ENCODE measurements at places on chromosomes 11 and 22.

DNA sequence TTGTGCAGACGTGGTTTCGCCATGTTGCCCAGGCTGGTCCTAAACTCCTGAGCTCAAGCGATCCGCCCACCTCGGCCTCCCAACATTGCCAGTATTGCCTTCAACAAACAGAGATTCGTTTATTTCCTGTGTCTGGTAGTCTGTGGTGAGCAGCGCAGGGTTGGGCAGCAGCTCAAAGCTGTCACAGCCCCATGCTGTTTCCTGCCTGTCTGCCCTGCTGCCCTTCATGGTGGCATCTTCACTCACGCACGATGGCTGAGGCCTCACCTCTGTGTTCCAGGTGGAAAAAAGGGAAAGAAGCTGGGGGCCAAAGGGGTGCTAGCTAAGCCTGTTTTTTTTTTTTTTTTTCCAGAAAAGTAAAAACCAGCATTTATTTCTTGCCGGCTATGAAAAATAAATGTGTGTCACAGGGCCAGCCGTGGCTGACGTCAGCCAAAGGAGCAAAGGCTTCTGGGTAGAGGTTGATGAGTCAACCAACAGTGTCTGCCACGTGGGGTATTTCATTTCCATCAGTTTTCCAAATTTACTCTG lies 28.8 kb downstream of the TBC1D22A start:
- DNase-seq, result no peak

- DNase-seq, result no peak
Observed at GRCh38 chr11:120222916-120223315, 12.1 kb downstream of the OAF start.

DNA sequence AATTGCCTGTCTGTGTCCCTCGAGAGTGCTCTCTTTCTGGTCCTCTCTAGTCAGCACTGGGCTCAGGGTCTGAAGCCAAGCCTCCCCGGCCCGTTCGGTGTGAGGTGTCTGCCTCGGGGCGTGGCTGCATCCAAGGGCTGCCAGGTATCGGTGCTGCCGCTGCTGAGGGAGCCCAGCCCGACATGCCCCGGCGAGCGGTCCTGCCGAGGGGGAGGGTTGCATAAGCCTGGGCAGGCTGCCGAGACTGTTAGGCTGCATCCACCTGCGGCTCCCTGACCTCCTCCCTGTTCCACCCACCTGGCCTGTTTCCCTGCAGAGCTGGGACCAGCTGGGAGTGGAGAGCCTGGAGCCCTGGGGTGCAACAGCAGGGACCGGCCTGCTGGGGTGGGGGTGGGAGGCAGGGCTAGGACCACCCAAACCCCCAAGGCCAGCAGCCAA lies 6.3 kb downstream of the OVOL1 start:
- DNase-seq, result no peak

- peak; percentile 63 for DNase-seq
Observed at GRCh38 chr11:61627850-61628661, 47.2 kb upstream of the SYT7 start.

DNA sequence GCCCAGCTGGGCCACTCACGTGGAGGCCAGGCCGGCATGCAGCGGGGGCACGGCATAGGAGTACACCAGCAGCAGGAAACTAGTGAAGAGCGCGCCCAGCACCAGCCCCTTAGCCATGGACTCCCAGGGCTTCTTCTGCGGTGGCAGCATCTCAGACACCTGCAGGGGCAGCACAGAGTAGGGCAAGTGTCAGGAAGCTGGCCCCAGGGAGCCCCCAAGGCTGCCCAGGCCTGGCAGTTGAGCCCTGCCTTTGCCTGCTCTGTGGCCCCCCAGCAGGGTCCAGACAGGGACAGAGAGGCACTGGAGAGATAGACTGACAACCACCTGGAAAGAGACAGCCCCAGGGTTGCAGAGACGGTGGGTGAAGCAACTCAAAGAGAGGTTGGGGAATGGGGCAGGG lies 10.7 kb upstream of the SEC14L6 start:
- no peak for DNase-seq

DNA sequence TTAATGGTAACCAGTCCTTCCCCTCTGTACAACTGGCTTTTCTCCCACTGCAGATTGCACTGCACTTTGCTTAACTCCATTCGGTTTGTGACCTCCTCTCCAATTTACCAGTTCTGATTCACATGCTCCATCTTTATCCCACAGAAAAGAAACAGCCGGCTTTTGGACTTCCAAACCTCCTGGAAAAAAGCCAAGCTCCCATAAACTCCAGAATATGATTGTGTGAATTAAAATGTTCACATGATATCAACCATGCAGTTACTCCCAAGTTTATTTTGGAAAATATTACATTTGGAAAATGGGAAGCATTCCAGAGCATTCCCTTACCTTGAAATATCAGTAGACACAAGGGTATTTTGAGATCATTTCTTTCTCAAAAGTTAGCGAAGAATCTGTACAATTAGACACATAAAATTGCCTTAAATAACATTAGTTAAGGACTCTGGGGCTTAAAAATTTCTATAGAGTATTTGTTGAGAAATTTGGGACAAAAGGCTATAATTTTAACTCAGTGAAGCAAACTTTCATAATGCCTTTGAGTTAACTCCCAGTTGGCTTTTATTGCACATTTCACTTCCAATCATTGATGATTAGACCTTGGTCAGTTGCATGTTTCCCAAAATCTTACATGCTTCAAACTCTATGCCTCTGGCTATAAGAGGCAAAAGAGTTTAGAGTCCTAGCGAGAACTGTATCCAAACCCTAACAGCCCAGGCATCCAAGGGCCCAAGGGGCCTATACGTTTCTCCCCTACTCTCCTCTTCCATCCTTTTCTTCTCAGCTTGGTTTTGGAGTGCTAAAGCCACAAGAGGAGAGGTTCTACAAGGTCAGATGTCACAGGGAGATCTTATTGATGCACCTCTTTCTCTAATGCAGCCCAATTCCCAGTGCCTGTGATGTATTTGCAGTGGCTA lies 23.6 kb upstream of the TMEM135 start:
- DNase-seq, result no peak

GRCh38 chr11:120389693-120390584 lies 53.7 kb downstream of the ARHGEF12 start:
- DNase-seq, result no peak

DNA sequence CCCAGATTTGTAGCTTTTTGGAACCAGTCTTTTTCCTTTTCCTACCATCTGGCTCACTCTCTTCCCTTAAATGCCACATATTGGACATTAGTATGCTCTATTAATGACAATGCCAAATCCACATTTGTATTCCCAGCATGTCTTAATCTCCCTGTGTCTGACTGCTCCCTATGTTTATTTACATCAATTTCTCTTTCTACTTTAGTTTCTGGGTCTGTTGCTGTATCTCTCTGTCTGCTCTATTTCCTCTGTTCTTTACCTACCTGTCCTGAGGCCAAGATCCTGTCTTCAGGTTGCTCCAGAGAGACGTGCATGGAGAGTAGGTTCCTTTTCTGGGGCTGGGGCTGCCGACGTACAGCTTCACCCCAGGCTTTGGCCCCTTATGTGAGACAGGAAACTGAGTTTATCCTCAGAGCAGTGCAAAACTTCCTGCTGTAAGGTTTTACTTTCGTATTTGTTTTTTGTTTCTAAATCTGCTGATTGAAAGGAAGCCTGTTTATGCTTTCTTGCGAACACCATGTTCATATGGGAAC lies 25.6 kb downstream of the OR2AG2 start:
- no peak for DNase-seq

GRCh38 chr11:6062691-6063358 lies 32.3 kb upstream of the OR56A1 start:
- no peak for DNase-seq

DNA sequence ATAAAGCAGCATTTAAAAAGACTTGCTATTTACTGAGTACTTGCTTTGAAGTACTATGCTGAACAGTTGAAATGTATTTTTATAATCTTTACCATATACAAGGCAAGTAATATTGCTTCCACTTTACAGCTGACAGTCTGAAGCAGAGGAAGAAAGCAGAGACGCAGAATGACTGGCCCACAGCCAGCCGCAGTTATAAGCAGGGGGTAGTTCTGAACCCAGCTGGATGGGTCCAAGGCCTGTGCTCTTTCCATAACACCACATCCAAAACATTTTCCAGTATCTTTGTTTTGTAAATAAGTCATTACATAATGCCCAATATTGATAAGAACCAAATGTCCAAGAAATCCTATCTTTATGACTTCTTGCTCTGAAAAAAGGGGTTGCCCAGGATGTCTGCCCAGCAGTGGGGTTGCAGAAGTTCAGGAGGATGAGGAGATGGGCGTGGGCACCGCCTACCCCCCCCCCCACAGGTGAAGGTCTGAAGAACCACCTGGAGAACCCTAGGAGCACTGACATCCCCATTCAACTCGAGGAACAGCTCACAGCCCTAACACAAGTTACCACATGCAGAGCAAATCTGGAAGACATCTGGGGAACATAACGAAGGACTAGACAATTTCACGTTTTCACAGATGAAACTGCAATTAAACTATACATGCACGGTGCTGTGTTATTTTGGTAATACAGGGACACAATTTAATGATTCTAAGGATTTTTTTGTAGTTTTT lies 24.2 kb upstream of the YPEL1 start:
- DNase-seq, result no peak

DNA sequence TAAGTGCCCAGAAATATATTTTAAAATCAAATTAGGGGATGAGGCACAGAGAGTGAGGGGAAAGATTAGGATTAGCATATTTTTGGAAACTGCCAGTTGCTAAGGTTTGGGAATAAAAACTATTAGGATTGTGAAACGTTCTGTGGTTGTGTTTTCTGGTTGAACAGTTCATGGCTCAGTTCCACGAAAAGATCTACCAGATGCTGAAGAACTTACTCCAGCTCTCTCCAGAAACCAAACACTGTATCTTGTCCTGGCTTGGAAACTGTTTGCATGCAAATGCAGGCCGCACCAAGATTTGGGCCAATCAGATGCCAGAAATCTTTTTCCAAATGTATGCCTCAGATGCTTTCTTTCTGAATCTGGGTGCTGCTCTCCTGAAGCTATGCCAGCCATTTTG lies 15.3 kb downstream of the UBE4A start:
- DNase-seq, result no peak

GRCh38 chr11:122861631-122862030 lies 20.9 kb upstream of the JHY start:
- no peak for DNase-seq

- no peak for DNase-seq
Observed at GRCh38 chr11:112363527-112363926, 102.9 kb upstream of the PLET1 start.

GRCh38 chr22:39236321-39237317 lies 8.2 kb downstream of the PDGFB start:
- no peak for DNase-seq

All from H54 (cell line).